ENCODE measurements at places on chromosomes 16 and 17.

GRCh38 chr17:80790981-80791742 is 200.5 kb upstream of the CHMP6 start:
- DNase-seq: no peak

GRCh38 chr17:73365906-73366623 is 54.3 kb upstream of the CDC42EP4 start:
- DNase-seq: no peak

GRCh38 chr17:28702026-28702751 is 9.5 kb downstream of the PROCA1 start:
- no peak for DNase-seq

- DNase-seq: no peak
These were observed 17.4 kb upstream of the C17orf107 start for GRCh38 chr17:4881761-4882555.

- no peak for DNase-seq
These were observed 27.3 kb downstream of the HIC1 start for GRCh38 chr17:2082003-2082781.

- no peak for DNase-seq
These were observed 14.0 kb downstream of the GRIN2A start for GRCh38 chr16:10168258-10168657.
